ENCODE measurements at places on chromosomes 7 and 10.

DNA sequence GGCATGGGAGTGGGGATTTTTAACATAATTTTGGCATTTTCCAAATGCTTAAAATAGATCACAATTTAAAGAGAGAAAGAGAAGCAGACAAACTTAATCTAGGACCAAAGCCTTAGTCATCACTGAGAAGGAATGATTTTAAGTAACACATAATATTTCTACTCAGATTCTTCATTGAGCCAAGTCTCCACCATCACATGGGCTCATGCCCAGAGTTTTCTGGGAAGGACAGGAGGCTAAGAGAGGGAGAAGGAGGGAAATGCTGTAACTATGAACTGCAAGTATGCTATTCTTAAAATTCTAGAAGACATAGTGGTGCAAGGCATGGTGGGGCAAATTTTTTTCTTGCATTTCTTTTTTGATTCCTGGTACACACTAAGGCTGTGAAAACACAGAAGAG, 23.8 kb upstream of the UBE2D1 start:
- DNase-seq: no peak

DNA sequence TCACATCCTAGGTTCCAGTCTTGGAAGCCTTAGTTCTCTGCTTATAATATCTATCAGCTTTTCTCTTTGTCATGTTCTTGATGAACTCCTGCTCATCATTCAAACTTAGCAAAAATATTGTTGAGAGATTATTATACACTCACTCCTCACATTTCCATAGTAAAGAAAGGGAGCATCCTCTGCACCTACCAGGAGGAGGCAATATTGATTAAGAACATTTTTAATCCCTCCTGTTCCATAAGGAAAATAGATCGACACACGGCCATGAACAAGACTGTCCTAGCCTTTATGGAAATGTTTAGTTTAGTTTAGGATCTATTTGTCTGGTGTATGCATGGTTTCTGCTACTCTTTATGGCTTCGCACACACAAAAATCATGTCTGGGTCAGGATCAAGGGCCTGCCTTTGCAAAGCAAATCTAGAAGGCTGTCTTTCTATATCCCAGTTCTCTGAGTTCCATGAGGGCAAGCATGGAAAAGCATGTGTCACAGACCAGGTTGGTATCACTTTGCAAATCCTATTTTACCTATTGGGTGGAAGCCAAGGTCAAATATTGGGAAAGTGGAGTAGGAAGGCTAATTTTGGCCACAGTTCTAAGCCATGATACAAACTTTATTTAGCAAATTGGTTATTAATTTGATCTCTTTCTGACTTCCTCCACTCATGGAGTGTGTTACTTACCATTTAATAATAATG, 164.4 kb downstream of the MDFIC start:
- DNase-seq: no peak

DNA sequence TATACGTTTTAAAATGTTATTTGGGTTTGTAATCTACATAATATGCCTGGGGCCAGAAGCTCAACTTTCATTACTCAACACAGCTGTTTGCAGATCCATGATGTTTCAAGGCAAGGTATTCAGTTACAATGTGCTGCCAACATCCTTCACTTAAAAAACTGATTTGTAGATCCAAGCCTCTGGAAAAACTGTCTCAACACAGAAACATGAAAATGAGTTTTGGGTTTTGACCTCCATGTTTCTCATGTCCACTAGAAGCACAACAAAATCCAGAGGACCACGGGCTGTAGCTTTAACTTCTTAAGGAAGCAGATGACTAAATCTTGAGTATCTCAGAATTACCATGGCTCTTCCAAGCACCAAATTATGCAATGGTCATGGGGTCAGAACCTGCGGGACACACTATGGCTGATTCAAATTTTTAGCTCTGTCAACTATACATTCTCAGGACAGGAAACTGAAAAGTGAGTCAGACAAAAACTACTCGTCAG, 247.1 kb upstream of the GRB10 start:
- DNase-seq: no peak

DNA sequence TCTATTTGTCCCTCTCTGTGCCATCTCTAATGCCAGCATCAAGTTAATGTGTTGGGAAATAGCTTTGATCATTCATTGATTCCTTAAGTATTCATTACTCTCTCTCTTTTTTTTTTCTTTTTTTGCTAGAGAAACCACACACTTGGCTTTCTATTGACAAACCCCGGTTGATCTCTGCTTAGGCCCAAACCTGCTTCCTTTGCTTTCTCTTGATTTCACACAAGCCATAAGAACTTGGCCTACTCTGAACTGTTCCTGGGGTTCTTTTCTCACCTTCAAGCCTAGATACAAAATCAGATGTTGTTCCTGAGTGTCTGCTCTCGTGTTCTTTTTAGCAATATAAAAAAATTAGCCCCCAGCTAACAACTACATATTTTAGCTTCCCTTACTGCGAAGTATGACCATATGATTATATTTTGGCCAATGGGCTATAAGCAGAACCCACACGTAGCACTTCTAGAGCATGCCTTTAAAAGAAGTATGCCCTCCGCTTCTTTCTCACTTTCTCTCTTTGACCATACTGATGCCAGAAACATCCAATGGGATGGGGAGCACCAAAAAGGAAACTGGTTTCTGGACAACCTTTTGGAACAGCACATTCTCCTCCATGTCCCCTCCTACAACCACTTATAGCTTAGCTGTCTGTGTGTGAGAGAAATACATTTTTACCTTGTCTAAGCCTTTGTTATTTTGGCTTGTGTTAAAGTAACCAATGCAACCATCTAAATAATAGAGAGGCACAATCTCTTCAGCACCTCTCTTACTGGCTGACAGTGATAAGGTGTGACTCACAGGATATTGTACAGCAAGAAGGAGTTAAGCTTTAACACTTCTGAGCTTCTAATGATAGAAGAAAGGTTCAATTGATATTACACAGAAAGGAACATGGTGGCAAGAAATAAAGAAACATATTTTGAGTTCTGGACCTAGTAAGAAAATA, 96.6 kb upstream of the LRRN3 start:
- no peak for DNase-seq

DNA sequence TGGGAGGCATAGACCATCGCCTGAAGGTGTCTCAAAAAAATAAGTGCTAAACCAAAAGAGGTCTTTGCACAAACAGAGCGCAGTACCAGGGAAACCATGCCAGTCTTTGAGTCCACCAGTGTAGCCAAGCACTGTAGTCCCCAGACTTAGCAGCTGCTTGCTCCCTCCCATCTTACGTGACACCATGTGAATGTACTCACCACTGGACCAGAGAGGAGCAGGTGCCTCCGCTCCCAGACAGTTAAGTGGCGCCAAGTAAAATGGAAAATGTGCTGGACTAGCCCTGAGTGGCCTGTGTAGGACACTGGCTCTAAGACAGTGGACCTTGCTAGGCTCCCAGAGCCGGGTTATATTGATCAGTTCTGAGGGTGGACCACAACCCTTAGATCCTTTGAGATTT, 47.7 kb upstream of the PLEKHA1 start:
- DNase-seq: no peak

DNA sequence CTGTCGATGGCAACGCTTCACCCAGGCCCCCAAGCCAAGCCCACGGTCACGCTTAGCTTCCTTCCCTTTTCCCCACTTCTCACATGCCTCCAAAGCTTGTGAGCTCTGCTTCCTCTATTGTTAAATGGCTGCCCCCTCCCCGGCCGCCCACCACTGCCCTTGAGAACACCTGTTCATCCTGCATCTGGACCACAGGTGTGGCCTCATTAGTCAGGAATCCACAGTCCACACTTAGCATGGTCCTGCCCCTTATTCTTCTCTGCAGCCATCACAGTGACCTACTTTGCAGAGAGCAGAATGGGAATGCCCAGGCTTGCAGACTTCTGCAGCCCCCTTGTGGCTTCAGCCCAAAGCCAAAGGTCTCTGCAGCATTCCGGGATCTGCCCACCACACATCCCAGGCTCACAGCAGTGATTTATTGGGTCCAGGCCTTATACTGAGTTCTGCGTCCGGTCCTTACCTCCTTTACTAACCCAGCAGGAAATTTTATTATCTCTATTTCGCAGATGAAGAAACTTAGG, 66.9 kb downstream of the PTPRE start:
- no peak for DNase-seq

GRCh38 chr7:111783854-111784253, 221.6 kb upstream of the IMMP2L start:
- no peak for DNase-seq

DNA sequence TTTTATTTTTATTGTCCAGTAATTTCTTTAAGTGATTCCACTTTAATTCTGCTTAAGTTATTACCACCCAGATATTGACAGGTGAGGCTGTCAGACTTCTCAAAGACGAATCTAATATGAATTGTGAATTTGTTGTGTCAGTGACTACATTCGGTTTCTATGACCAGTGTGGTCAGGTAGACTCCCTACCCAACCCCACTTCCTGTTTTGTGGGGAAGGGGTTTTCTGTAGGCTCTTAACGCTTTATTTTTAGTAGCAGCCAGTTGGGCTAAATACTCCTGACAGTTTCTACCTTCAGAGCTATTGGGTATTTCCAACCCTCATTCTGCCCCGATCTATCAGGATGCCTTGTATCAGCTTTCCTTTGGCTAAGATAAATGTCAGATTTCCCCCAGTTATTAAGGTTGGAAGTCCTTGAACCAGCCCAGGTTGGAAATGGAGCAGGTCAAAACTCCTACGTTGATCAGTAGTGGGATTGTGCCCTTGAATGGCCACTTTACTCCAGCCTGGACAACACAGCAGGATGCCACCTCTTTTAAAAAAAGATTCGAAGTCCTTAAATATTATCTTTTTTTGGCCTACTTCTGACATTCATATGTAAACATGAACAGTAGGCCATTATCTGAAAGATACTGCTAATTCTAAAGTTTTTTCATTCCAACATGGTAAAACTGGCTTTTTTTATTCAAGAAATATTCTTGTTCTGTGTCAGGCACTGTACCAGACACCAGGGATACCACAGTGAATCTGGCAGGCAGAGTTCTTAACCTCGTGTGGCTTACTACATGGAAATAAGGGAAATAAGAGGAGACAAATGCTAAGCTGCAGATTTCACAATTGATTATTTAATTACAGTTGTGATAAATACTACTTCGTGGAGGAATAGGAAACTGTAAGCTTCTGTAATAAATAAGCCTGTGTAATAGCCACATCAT, 133.3 kb upstream of the SAMD8 start:
- DNase-seq: peak; percentile 84

- DNase-seq: peak; percentile 84
Measured at GRCh38 chr7:100705320-100705752, 585 bp upstream of the POP7 start.

- DNase-seq: no peak
Measured at GRCh38 chr7:98357751-98358161, 43.1 kb downstream of the BAIAP2L1 start.

- DNase-seq: peak; percentile 29
Measured at GRCh38 chr10:3482200-3482993, 302.6 kb downstream of the KLF6 start.

- DNase-seq: no peak
Measured at GRCh38 chr10:125641398-125641797, 41.6 kb downstream of the TEX36 start.

DNA sequence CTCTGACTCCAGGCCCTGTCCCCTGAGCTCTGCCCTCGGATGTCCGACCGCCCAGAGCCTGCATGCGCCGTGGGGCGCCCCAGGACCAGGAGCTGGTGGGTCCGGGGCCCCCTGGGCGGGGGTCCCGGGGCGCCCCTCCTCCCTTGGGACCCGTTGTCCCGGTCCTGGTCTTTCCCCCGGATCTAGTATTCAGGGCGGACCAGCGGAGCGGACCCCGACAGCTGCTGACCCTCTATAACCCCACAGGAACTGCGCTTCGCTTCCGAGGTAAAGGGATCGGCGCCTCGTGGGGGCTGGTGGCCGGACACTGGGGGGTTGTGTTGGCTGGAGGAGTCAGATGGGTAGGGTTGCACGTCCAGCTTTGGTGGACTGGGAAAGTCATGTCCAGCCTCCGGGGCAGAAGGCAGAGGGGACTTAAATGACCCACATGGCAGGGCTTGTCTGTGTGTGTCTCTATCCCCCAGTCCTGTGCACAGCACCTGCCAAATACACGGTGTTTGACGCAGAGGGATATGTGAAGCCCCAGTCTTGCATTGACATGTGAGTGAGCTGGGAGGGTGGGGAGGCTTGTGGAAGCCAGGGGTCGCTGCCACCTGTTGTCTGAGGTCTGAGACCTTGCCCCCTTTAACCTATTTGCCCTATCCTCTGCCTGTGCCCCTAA, 520 bp downstream of the MOSPD3 start:
- DNase-seq: peak; percentile 51

- no peak for DNase-seq
Measured at GRCh38 chr7:53001221-53001620, 34.2 kb upstream of the POM121L12 start.

DNA sequence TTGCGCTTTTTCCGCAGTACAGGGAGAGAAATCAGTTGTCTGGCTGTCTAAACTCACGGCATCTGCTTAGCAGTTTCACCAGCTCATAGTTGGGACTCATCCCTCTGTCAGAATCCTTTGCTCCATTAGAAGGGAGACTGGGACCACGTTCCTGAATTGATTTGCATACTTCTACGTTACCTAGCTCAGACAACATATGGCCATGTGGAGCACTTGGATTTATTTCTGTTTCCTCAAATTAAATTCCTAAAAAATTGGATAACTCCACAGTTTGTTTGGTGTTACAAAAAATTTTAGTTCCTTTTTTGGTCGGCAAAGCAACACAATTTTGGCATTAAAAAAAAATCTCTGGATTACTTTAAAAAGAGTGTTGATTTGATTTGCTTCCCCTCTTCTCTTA, 614.0 kb downstream of the AUTS2 start:
- DNase-seq: no peak

- no peak for DNase-seq
Measured at GRCh38 chr7:2953099-2953498, 90.6 kb downstream of the CARD11 start.

GRCh38 chr7:79930604-79931003, 204.0 kb upstream of the GNAI1 start:
- DNase-seq: no peak

- no peak for DNase-seq
Measured at GRCh38 chr10:124428207-124428777, 9.6 kb upstream of the OAT start.

DNA sequence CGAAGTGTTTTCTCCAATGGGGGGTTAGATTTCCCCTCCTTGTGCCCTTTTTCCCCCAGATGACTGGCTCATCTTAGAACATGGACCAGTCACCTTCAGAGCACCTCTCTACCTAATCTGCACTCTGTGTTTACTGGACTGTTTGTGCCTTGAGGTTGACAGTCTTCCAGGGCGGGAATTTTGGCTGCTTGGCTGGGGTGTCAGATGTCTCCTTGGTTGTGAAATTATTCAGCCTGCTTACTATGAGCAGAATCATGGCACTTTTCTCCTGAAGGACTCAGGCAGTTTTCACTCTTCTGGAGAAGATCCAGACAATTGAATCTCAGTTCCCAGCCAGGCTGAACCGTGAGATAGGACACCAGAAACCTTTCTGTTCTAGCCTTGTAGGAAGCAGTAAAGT, 60.3 kb upstream of the NFKB2 start:
- DNase-seq: no peak

DNA sequence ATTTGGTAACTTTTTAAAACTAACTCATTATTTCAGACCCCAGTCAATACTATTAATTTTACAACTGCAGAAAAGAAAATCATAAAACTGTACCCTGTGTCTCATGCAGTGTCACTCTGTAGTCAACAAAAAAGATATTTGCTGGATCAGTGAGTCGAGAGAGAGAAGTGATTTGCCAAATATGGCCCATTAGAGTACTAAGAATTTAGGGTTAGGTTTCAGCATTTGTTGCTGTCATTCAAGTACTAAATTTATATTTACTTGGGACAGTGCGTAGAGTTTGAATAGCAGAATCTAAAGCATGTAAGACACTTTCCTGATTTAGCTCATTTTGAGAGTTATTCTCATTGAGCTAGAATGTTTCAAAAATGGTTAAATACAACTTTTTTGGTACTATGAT, 38.9 kb downstream of the CACNA2D1 start:
- no peak for DNase-seq

- DNase-seq: peak; percentile 6
Measured at GRCh38 chr10:60883187-60883586, 60.8 kb downstream of the RHOBTB1 start.
